ENCODE measurements at places on chromosomes 5 and 9.

- DNase-seq: no peak
Measured at GRCh38 chr9:95452176-95452575, 64.6 kb downstream of the PTCH1 start.

DNA sequence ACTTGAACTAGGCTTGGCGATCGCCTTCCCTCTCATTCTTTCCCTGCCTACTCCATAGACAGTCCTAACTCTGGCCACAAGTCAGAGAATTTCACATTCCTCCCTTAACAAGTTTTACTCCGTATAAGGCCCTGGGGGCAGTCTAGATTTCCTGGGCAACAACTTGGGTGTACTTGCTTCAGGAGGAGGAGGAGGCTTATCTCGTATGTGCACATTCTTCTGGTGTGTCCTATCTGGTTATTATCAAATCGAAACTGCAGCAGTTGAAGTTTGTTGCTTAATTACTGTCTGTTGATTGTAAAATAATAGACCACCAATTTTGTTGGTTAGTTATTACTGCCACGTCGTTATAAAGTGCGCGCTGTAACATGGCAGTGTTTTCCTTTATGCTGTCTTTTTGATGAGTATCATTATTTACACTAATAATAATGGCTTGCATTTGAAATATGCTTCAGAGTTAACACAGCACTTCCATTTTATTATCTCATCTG, 42.0 kb downstream of the PIP5K1B start:
- no peak for DNase-seq

- DNase-seq: no peak
Measured at GRCh38 chr9:125522328-125522725, 184.7 kb downstream of the MAPKAP1 start.

GRCh38 chr5:97529354-97529985, 346.4 kb upstream of the RIOK2 start:
- DNase-seq: no peak

DNA sequence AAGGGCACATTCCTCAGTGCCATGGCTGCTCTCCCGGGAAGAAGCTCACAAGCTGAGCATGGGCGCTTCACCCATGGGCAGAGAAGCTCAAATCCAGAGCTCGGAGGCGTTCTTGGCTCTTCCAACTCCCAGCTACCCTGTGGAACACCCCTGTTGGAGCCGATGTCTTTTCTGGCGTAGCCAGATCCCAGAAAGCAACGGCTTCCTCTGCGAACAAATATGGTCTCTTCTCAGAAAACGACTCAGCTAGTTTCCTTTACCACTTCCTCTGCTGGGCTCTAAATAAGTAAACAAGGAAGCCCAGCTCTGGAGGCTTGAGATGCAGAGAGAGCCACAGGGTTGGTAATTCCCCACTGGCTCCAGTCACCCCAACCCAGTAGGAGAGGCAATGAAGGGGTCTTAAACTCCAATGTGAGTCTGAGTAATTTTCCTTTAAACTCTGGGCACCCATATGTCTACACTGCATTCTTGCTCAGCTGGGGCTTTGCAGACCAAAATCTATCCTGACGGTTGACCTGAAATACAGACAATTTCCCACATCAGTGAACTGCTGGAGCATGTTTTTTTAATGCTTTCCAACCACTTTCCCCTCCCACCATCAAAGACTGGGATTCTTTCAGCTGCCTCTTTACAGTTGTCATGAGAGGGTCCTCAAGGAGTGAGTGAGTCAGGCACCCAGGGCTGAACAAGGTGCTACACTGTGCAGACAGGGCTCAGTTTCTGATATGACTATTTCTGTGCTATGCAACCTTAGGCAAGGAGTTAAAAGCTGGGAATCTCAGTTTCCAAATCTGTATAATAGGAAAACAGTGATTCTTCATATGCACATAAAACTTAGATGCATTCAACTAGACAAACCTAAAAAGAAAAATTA, at the start of gene LCP2:
Gene LCP2, minus strand, starts transcription at position 189 of the 874 bp plus-strand sequence. Its CDS starts 166 bp downstream, at position 23.
- peak; percentile 75 for DNase-seq

GRCh38 chr5:178555771-178556211, 34.4 kb downstream of the COL23A1 start:
- no peak for DNase-seq

DNA sequence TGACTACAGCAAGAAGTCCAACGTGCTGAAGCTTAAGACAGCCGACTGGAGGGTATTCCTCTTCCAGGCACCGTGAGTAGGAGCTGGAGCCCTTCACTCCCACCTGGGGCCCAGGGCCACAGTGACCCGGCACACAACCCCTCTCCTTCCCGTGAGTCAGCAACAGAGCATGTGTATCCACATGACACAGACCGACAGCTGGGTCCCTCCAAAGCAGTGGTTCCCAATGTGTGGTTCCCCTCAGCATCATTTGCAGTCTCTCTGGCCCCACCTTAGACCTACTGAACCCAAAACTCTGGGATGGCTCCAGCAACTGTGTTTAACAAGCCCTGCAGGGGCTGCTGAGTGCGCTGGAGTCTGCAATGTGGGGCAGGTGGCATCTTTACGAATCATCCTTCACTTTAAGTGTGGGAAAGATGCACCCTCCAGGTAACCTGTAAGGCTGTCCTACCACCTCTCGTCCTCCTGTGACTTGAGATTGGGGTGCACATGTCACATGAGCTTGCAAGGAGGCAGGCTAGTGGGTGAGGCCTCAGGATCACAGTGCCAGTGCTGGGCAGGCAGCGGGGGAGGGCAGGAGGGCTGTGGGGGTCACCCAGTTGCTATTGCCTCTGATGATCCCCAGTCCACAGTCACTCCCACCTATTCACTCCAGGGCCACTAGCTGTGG, 42.2 kb downstream of the PSD2 start:
- no peak for DNase-seq

GRCh38 chr9:95791695-95792094, 83.8 kb upstream of the ERCC6L2 start:
- DNase-seq: no peak

GRCh38 chr9:101126556-101126955, 98.0 kb downstream of the PLPPR1 start:
- no peak for DNase-seq

DNA sequence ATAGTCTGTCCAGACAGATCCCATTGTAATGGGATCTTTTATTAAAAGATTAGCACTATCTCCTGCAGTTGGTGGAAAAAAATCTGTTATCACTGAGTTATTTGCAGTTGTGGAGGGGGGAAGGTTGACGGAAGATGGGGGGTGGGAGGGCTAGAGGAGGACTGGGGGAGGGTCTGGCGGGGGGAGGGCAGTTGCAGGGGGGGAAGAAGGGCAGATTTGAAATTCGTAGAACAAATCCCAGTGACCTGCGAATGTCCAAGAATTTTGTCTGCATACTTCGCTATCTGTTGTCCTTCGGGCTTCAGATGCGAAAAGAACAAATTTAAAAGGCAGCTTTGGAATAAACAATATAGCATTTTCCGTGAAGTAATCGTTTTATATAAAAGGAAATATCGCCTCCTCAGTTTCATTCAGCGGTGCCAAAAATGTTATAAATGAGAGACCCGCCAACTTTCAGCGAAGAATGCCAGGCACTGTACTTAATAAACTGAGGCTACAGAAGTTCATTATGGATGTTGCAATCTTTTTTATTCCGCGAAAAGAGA, 1.3 kb upstream of the FST start:
- DNase-seq: no peak

GRCh38 chr9:81610740-81611107, 78.6 kb downstream of the TLE1 start:
- DNase-seq: no peak

- DNase-seq: no peak
Measured at GRCh38 chr9:12854221-12854620, 79.4 kb downstream of the LURAP1L start.

DNA sequence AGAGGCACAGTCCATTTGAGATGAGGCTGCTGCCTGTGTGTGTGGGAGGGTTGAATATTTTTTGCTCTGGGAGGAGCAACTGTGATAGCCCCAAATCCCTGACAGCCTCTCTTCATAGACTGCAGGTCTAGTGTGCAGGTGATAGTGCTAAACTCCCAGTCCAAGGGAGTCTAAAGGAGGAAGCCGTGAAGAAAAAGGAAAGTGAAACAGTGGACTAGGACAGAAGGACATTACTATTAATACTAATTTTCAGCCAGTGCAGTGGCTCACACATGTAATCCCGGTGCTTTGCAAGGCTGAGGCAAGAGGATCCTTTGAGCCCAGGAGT, 295.0 kb downstream of the PDE4D start:
- peak; percentile 8 for DNase-seq

GRCh38 chr5:134794082-134794481, 35.5 kb downstream of the DDX46 start:
- DNase-seq: no peak

All from CD14-positive monocyte (primary cell).